Mesendoderm (in vitro differentiated cells): ENCODE measurements at places on chromosomes 6 and 20.
A peak's percentile ranks its signal among the peaks of the same experiment; 100 is the strongest.

DNA sequence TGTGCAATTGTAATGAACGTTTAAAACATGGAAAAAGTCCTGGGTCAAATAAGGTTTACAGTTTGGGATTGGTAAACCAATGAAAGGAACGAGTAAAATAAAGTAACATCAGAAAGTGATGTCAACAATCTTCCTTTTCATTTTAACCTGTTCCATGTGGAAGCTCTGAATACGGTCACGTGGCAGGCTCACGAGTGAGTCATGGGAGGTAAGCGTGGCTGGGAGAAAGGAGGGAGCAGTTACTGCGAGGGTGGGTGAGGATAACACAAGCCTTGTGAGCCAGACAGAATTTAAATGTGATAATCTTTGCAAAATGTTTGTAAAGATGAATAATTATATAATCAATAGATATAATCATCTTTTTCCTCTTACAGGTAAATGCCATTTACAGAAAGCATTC is 171.3 kb upstream of the HDAC2 start:
- DNase-seq, result no peak

DNA sequence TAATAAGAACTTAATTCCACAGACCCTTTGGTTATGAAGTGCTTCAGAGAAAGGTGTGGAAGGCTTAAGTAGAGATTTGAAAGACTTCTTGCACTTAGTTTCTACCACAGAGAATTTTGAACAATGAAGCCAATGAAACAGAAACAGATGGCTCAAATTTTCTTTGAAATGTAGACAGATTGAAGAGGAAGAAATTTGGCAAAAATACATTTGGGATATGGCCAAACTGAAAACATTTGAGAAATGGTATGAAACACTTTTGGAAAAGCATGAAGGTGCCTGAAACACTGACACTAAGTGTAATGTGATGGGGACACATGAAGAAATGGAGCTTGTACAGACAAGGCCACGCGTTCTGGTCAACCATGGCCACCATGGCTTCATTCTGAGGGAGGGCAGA is 272.4 kb upstream of the EXOC2 start:
- no peak for DNase-seq

DNA sequence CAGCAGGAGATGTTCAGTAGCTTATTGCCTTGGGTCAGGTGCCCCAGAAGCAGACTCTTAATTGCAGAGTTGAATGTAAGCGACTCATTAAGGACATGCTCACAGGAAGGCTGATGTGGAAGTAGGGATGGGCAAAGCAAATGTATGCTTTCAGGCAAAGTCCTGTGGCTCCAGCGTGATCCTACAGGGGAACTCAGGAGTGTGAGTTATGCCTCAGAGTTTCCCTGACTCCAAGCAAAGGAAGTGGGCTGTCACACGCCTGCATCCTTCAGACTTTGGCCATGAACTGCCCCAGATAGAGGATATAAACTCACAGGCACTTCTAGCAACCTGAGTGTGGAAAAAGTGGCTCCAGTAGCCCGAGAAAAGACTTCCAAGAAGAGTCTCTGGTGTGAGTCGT is 64.9 kb upstream of the ZNF133 start:
- peak; percentile 16 for DNase-seq

DNA sequence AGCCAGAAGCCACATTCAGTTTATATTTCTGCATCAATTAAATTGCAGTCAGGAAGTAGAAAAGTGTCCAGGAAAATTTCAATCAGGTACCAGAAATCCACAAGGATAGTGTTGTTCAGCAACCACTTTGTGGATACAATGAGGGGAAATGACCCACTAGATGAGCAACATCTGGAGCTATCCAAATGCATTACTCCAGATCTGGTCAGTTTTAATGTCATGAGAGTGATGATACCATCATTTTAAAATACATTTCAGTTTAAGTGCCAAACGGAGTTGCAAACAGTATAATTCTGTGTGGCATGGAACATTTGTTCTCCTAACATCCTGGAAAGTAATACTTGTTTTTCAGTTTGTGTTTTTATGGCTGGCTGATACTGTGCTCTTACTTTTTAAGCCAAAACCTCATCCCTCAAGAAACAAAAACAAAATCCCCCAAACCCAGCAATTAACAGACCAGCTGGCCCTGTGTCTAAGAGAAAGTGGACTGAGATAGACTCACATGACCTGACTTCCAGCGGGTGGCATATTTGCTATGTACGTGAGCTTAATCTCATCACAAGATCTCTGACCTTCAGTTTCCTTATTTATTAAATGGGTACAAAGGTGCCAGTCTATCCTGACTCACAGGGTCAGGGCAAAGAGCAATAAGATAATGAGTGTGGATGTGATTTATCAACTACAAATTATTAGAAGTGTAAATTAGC is 58.8 kb upstream of the CNKSR3 start:
- no peak for DNase-seq
